Upper lobe of left lung (tissue), 6 donors: ENCODE measurements at places on chromosomes 7 and 10. TPM values are rescaled to one million over a fixed set of nuclear protein-coding genes. Genes with fewer than 3 reads are reported as not detected.

DNA sequence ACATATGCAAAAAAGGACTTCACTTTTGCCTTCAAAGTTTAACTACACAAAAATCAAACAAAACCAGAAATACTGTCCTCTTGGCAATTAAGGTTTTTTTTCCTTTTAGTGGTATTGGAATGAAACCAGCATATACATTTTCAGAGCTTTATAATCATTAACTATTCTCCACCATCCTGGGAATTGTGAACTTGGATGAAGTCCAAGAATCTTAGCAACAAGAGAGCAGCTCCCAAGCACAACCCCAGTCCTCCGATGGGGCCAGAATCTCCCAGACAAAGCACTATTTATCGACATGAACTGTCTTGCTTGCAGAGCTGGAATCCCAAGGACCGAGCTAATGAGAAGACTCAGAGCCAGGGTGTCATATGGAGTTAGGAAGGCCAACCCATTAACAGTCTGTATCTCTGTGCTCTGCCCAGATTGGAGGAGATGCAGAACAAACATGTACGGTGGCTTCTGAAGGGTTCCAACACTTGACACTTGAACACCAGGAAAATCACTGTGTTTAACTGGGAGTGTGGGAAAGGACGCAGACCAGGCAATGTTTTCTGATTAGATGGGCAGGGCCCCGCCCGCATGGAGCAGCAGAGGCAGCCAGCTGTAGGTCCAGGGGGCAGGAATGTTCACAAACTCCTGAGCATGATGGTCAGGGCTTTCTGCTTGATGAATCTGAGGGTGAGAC, 35.5 kb downstream of the PPP1R3C start:
- no peaks in the 10 kb centered on the region for H3K27me3 ChIP-seq
- peaks cover 6% of the 10 kb centered on the region for H3K4me1 ChIP-seq
- H3K27ac ChIP-seq = no peak overlapping the region

GRCh38 chr10:113572520-113573290, 19.9 kb downstream of the HABP2 start:
- H3K4me1 ChIP-seq = no peaks in the 10 kb centered on the region
- no peak overlapping the region for H3K4me3 ChIP-seq
- no peak for DNase-seq

C10orf62 gene
- not detected for total RNA-seq

BTBD16 gene
- total RNA-seq = 0.91 TPM

MRLN gene
- total RNA-seq = not detected
